ENCODE measurements at places on chromosomes 3 and 15.

- DNase-seq = no peak
Observed at GRCh38 chr15:23835953-23836352, 148.8 kb upstream of the NDN start.

- DNase-seq = no peak
Observed at GRCh38 chr3:129971351-129972052, 3.0 kb upstream of the TRH start.

- DNase-seq = no peak
Observed at GRCh38 chr3:86914670-86915069, 76.3 kb downstream of the VGLL3 start.

GRCh38 chr15:88568589-88568988 lies 22.1 kb upstream of the DET1 start:
- no peak for DNase-seq

- no peak for DNase-seq
Observed at GRCh38 chr3:28989646-28990089, 291.2 kb upstream of the RBMS3 start.

GRCh38 chr3:59644479-59645402 lies 594.9 kb upstream of the CFAP20DC start:
- no peak for DNase-seq

GRCh38 chr3:46496746-46497555 lies 825 bp upstream of the RTP3 start:
- no peak for DNase-seq

- DNase-seq = no peak
Observed at GRCh38 chr15:88450125-88450798, 16.9 kb downstream of the MRPL46 start.

GRCh38 chr15:58387130-58387529 lies 44.7 kb upstream of the LIPC start:
- no peak for DNase-seq

DNA sequence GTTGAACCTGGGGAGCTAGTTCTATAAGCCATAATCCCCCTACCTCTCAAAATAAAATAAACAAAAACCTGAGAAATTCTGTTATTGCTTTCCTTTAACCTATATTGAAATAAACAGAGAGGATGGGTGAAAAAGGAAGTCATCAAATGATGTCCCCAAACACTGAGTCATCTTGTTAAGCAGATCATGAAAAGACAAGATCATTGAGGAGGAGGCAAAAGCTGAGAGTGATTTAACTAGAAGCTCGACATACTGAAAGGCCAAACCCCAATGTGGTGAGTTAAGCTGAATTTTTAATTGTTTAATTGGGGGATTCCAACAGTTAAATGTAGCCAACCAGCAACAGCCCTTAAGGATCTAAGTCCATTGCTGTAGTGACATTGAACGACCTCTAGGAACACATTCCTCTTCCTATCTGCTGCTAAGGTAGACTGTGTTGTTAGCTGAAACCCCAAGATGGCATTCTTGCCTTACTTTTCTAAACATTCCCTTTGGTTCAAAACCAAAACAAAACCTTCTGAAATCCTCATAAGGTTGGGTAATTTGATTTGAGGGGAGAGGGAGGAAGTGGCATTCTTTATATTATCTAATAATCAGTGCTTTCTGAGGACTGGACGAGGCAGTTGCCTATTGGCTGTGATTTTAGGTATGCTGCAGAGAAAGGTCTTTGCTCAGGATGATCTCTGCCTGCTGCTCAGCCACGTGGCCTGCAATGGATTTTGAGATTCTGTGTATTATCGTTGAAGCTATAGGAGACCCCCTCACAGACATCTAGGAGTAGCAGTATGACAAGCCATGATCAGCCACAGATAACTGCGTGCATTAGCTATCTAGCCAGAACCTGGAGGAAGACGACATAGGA lies 62.7 kb upstream of the BNIP2 start:
- no peak for DNase-seq

GRCh38 chr15:28099555-28100140 lies 533 bp upstream of the OCA2 start:
- no peak for DNase-seq

DNA sequence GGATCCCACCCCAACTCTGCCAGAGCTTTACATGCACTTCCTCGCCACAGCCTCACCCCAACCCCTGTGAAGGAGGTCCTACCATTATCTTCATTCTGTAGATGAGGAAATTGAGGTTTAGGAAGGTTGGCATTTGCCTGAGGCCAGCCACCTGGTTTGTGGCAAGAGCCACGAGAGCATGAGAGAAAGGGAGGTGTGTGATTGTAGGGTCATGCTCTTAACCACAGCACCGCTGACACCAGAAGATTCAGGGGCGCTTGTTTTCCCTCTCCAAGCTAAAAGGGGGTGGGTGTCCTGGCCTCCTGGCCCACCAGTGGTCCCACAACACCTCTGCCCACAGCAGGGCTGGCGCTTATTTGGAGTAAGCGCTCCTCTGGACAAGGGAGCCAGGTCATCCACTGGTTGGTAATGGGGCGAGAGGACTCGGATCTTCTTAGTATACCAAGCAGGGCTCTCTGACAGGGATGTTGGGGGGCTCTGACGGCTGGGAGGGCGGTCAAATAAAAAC lies 691 bp downstream of the RHCG start:
- DNase-seq = no peak

- DNase-seq = no peak
Observed at GRCh38 chr3:195873971-195874370, 34.4 kb downstream of the TNK2 start.

- DNase-seq = no peak
Observed at GRCh38 chr15:77554306-77555080, 78.2 kb downstream of the LINGO1 start.

GRCh38 chr3:24323272-24323671 lies 171.4 kb downstream of the THRB start:
- DNase-seq = no peak

GRCh38 chr3:196055683-196056270 lies 26.1 kb downstream of the TFRC start:
- no peak for DNase-seq

All from NCI-H1436 treated with DMSO at 0.1 percent for 48 hours (cell line).